ENCODE measurements at places on chromosomes 5 and 9. TPM values are rescaled to one million over a fixed set of nuclear protein-coding genes. Genes with fewer than 3 reads are reported as not detected.
A peak's percentile ranks its signal among the peaks of the same experiment; 100 is the strongest.

GRCh38 chr9:105341434-105342146 is 97.1 kb downstream of the SLC44A1 start:
- no peaks in the 10 kb centered on the region for H3K36me3 ChIP-seq
- no peaks in the 10 kb centered on the region for H3K27me3 ChIP-seq
- no peak overlapping the region for H3K27ac ChIP-seq
- H3K4me3 ChIP-seq = no peak overlapping the region
- DNase-seq = no peak

- H3K27ac ChIP-seq = no peak overlapping the region
- H3K4me1 ChIP-seq = peaks cover 6% of the 10 kb centered on the region
- H3K4me3 ChIP-seq = no peak overlapping the region
- no peaks in the 10 kb centered on the region for H3K27me3 ChIP-seq
These were observed 29.9 kb upstream of the PDE4D start for GRCh38 chr5:59923465-59923864.

DNA sequence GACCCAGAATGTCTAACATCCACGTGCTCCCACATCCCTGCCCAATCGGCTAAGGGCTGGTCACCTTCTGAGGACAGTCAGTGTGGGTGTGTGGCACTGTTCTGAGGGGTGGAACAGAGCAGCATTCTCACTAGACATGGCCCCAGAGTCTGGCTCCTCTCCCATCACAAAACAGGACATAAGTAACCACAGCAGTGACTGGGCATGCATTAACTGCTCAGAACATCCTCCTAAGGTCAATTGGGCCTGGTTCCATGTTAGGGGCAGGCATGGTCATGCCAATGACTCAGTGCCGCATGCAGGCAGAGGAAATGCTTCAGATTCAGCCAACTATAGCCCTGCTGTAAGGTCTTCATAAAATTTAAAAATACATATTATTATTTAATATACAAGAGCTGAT is 12.9 kb downstream of the MACROH2A1 start:
- DNase-seq = no peak
- no peaks in the 10 kb centered on the region for H3K27me3 ChIP-seq
- H3K4me1 ChIP-seq = no peaks in the 10 kb centered on the region
- H3K4me3 ChIP-seq = no peak overlapping the region
- peaks cover 3% of the 10 kb centered on the region for H3K36me3 ChIP-seq

GRCh38 chr5:116442095-116442534 is 132.5 kb downstream of the SEMA6A start:
- peak overlapping the region; percentile 82 for H3K27ac ChIP-seq
- H3K36me3 ChIP-seq = peaks cover 23% of the 10 kb centered on the region

DNA sequence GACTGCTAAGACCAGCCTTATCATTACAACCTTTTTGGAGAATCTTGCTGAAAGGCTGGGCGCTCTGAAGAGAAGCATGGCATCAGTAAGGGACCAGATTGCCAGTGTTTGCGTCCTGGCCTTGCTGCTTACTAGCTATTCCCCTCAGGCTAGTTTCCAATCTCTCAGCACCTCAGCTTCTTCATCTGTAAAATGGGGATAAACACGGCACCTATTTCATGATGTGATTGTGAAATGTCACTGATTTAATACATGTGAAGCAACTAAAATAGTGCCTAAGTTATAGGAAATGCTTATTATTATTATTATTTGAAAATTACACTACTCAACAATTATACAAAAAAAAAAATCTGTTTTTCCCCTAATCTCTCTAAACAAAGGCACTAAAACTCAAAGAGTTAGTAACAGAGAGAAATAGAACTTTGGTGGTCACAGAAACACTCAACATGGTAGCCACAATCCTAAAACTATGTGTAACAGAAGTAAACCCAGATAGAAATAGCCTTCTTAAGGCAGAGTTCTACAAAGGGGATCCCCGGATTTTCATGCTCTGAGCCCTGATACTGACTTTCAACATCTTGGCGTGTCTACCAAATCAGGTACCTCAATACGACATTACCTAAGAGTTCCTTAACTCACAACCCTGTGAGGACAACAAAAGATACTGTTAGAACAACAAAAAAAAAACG is 62.0 kb downstream of the ENC1 start:
- H3K4me3 ChIP-seq = no peak overlapping the region
- no peak for DNase-seq
- no peaks in the 10 kb centered on the region for H3K36me3 ChIP-seq
- H3K4me1 ChIP-seq = no peaks in the 10 kb centered on the region
- no peaks in the 10 kb centered on the region for H3K27me3 ChIP-seq

GRCh38 chr5:41275813-41276512 is 62.6 kb upstream of the C6 start:
- DNase-seq = no peak
- no peak overlapping the region for H3K4me3 ChIP-seq
- no peak overlapping the region for H3K27ac ChIP-seq

Gene NREP
- total RNA-seq = 300 TPM

DNA sequence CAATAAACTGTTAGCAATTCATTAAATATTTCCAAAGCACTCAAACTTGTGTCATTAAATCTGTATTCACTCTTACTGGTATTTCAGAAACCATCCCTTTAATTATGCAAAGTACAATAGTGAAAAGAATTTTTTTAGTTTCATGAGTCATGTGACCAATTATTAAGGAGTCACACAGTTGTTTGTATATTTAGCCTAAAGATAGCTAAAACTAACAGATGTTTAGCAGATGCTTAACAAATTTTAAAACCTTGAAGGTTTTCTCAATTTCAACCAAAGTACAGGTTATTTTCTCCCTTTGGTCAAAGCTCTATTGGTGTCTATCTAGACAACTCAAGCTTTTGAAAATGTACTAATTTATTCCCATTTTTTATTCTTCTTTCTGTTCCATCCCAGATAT is 44.1 kb downstream of the PJA2 start:
- no peaks in the 10 kb centered on the region for H3K27me3 ChIP-seq
- peaks cover 10% of the 10 kb centered on the region for H3K36me3 ChIP-seq
- H3K4me3 ChIP-seq = no peak overlapping the region
- DNase-seq = no peak
- no peaks in the 10 kb centered on the region for H3K4me1 ChIP-seq
- no peak overlapping the region for H3K27ac ChIP-seq

Gene KIF20A
- 60.4 TPM for total RNA-seq

DNA sequence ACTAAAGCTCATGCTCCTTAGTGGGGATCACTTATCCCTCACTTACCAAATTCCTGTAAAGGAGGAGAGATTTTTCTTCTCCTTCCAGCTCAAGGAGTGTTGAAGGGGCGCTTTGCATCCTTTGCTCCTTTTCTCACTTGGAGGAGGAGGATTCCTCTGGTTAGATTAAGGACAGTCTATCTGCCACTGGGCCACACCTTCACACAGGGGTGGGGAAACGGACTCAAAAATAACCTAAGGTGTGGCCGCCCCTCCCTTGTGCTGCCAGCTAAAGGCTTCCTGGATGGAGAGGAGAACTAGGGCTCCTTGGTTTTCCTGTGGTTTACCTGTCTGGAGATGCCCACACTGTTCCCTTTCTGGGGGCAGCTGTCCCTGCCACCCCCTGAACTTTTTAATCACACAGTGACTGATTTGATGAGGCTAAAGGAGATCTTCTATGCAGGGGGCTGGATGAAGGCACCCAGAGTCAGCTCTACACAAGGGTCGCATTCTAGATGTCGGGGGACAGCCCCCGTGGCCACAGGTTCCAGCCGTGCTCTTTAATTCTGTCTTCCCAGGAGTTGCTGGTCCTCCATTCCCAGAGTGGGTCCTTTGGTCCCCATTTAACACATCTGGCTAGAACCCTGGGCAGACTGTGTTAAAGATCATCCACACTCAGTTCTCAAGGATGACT is 14.4 kb downstream of the GLRX start:
- no peak overlapping the region for H3K4me3 ChIP-seq
- no peak overlapping the region for H3K27ac ChIP-seq
- H3K36me3 ChIP-seq = no peaks in the 10 kb centered on the region
- DNase-seq = no peak
- peaks cover 21% of the 10 kb centered on the region for H3K4me1 ChIP-seq
- no peaks in the 10 kb centered on the region for H3K27me3 ChIP-seq

GRCh38 chr9:34242830-34243229 is 64.0 kb downstream of the UBAP1 start:
- H3K36me3 ChIP-seq = peaks cover 13% of the 10 kb centered on the region
- H3K4me3 ChIP-seq = no peak overlapping the region
- peaks cover 10% of the 10 kb centered on the region for H3K4me1 ChIP-seq
- no peaks in the 10 kb centered on the region for H3K27me3 ChIP-seq

- H3K4me3 ChIP-seq = no peak overlapping the region
- H3K4me1 ChIP-seq = peaks cover 5% of the 10 kb centered on the region
- H3K36me3 ChIP-seq = no peaks in the 10 kb centered on the region
- H3K27me3 ChIP-seq = no peaks in the 10 kb centered on the region
- peak overlapping the region; percentile 28 for H3K27ac ChIP-seq
- no peak for DNase-seq
These were observed 121.5 kb upstream of the SPRY4 start for GRCh38 chr5:142446131-142446959.

DNA sequence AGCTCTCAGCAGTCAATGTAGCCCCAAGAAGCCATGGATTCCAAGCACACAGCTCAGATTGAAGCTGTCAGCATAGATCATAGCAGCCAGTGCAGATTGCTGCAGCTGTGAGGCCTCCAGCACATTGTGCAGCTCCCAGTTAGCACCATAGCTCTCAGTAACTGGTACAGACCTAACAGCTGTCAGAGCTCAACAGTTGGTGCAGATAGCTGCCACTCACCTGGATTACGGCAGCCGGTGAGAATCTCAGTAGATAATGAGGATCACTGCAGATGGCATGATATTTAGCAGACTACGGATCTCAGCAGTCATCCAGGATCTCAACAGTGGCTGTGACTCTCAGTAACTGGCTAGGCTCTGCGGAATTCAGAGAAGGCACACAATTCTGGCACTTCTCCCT is 500.4 kb downstream of the TUSC1 start:
- H3K36me3 ChIP-seq = no peaks in the 10 kb centered on the region
- no peaks in the 10 kb centered on the region for H3K4me1 ChIP-seq
- no peak for DNase-seq
- H3K4me3 ChIP-seq = no peak overlapping the region
- no peak overlapping the region for H3K27ac ChIP-seq

GRCh38 chr5:160175438-160176218 is 53.7 kb upstream of the FABP6 start:
- H3K27ac ChIP-seq = no peak overlapping the region
- H3K4me1 ChIP-seq = peaks cover 19% of the 10 kb centered on the region
- H3K4me3 ChIP-seq = no peak overlapping the region
- no peaks in the 10 kb centered on the region for H3K36me3 ChIP-seq
- no peak for DNase-seq

DNA sequence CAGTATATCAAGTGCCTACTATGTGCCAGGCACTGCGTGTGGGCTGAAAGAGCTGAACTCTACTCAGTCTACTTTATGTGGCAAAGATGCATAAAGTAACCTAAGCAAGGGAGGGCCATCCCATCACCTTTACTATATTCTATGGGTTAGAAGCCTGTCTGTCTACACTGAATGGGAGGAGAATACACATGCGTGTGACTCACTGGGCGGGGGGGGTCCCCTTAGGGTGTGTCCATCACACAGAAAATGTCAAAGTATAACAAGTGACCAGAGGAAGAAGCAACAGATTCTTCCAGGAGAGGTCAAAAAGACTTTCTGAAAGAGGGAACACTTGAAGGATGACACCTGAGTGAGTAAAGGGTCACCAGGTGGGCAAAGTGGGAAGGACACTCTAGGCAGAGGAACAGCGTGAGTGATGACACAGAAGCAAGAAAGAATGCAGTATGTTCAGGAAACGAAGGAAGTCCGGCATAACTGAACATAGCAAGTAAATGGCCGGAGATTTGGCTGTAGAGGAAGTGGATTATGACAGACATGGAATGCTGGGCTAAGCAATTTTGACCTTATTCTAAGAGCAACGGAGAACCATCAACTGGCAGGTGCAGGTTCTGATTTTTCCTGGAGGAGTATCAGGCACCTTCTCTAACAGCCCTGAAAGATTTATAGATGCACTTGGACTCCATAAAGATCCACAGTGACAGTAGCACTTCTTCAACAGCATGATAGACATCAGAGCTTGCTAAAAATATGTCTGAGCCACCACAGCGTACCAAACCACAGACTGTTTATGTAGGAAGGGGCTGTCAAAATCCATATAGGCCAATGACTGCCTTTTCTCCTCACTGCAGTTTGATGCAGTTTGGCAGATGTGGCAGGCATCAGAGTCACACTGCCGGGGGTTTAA is 8.0 kb upstream of the WHRN start:
- H3K36me3 ChIP-seq = no peaks in the 10 kb centered on the region
- H3K4me3 ChIP-seq = no peak overlapping the region
- no peak overlapping the region for H3K27ac ChIP-seq
- peaks cover 12% of the 10 kb centered on the region for H3K4me1 ChIP-seq

- peaks cover 37% of the 10 kb centered on the region for H3K4me1 ChIP-seq
- no peak overlapping the region for H3K4me3 ChIP-seq
- H3K27me3 ChIP-seq = peaks cover 100% of the 10 kb centered on the region
- no peak overlapping the region for H3K27ac ChIP-seq
- no peaks in the 10 kb centered on the region for H3K36me3 ChIP-seq
These were observed 9.9 kb downstream of the NR2F1 start for GRCh38 chr5:93592883-93593282.

Gene ECSCR
- 2.2 TPM for total RNA-seq

DNA sequence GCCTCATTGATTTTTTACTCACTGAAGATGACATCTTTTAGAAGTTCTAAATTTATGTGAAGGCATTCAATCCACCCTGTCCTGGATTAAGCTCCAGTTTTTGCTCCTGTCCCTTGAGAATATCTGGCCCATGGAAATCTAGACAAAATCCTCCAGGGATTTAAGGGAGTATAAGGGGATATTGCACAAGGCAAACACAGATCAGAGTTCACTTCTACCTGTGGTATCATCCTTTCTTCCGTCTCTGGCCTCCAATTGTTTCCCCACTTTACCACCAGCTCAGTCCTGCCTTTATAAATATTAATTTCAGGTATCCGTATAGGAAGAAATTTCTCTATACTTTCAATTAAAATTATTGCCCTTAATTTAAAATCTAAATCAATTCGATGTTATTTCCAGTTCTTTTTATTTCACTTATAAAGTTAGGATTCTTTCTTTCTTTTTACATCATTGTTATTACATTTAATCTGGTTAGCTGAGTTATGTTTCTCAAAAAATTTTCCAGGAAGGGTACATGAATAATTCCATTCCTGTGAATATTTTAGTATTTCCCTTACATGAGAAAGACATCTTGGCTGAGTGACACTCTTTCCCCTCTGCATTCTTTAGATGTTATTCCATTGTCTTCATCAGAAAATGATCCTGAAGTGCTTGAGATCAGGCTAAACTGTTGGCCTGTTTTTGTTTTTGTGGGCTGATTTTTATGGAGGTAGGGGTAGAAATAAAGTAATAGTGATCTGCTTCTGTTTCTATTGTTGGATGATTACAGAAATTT is 194.3 kb upstream of the MAP3K1 start:
- no peak overlapping the region for H3K27ac ChIP-seq
- H3K27me3 ChIP-seq = no peaks in the 10 kb centered on the region
- DNase-seq = no peak
- H3K4me3 ChIP-seq = no peak overlapping the region

Gene EGFL7
- 56.1 TPM for total RNA-seq

Measured in GM23338 (cell line).